ENCODE measurements at places on chromosomes 16 and 17.

DNA sequence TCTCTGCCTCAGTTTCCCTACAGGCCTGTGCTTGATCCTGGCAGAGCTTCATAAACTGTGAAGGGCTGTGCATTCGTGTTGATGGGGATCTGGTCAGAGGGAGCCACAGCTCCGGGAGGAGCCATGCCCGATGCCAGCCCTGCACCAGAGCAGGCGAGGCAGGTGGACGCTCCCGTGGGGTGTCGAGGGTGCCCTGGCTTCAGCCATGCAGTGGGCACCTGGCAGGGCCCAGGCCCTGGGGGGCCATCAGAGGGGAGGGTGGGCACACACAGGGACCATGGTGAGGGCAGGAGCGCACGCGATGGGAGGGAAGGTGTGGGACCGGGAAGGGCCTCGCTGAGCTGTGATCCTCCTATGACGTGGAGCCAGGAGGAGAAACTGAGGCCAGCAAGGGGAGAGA lies 22.0 kb downstream of the ZFPM1 start:
- DNase-seq = no peak

DNA sequence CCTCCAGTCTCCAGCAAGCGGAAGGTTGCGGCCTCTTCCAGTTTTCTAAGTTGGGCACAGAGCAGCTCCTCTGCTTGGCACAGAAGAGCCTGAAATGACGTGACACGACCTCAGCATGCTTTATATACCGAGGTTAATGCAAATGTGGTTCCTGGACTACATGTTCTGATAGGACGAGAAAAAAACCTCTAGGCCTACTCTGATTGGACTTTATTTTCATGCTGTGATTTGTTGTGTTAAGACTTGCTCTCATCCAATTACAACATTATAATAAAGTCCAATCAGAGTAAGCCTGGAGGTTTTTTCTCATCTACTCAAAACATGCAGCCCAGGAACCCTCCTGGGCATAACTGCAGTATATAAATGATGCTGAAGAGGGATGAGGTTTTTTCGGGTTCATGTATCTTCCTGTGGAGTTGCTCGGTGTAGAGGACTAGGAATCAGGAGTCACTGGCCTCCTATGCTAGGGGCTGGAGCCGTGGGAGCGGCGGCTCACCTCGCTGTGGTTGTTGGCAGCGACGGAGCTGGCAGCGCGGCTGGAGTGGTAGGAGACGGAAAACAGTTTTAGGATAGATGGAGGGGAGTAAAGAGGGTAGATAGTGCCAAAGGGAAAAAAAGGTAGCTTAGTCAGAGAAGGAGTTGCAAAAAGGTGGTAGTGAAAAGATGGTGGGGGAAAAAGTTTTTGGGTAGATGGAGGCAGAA lies 878.0 kb downstream of the KCNJ18 start:
- DNase-seq = no peak

DNA sequence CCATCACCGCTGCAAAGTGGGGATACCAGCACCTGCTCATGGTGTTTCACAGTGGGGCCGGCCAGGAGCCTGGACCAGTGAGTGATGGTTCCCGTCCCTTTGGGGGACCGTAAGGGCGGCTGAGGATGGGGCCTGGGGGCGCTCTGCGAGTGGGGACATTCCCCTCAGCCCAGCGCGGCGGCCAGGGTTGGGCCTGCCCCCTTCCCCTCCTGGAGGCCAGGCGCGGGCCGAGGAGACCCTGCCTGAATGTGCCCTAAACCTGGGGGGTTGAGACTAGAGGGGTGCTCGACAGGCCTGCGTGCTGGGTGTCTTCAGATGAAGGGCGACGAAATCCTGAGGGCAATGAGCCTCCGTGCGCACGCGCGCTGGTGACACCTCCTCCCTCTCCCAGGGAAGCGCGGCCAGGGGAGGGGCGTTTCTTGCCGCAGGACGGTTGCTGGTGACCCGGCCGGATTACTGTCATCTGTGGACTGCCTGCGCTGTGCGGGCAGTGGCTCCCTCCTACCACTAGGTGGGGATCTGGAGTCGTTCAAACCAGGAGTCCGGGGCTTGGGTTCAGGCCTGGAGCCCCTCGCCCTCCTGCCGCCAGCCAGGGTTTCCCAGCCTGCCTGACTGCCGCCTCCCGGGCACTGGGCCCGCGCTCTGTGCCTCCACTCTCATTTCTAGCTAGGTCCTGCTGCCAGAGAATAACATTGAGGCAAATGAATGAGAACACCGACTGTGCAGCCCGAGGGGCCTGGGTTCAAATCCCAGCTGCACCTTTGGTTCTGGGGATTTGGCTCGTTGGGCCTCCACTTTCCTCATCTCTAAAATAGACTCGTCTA lies 17.1 kb downstream of the TBX2 start:
- DNase-seq = no peak

DNA sequence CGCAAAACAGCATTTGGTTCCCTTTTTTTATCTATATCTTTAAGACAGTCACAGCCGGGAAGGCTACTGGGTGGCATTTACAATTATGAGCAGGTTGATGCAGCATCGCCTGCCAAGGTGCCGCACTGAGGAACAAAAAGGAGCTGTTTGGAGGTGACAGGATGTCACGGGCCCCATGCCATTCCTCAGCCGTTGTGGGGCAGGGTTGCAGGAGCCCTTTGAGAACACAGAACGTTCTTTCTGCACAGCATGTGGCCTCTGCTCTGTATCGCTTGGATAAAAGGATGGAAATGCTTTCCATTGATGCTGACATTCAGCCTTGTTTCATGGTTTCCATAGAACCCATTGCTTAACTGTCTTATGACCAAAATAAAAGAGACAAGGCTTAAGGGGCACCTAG lies 141.9 kb upstream of the CDH5 start:
- DNase-seq = no peak

GRCh38 chr17:71935341-71935740 lies 185.5 kb upstream of the SOX9 start:
- no peak for DNase-seq
